ENCODE measurements at places on chromosomes 1 and 21.
A peak's percentile ranks its signal among the peaks of the same experiment; 100 is the strongest.

GRCh38 chr21:22791986-22792560 lies 1793.9 kb downstream of the NCAM2 start:
- peak; percentile 2 for DNase-seq

GRCh38 chr1:81754424-81754823 lies 46.3 kb upstream of the ADGRL2 start:
- DNase-seq = no peak

DNA sequence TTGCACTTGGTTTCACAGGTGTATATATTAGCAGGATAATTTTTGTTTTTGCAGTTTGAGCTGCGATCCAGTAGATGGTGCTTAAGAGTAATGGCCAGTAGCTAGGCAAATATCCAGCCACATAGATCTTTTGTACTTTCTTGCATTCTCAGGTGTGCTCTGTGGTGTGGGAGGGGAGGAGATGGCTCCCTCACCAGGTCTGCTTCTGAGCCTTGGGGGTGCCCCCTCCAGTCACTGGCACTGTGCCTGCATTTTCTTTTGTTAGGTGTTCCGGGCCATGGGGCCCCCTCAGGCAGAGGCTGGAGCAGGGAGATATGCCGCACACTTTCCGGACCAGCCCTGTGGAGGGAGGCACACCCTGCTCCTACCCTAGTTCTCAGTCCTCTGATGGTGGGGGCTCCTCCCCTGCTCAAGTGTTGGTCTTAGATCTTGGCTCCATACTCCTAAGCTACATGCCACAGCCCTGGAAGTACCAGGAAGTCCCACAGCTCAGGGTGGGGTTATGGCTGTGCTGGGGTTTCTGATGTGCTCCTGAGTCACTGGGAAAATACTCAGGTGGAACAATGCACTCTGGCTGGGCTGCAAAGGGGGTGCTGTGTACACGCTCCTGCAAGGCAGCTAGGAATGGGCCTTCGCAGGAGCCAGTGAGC lies 197.6 kb upstream of the DMRTA2 start:
- DNase-seq = no peak

DNA sequence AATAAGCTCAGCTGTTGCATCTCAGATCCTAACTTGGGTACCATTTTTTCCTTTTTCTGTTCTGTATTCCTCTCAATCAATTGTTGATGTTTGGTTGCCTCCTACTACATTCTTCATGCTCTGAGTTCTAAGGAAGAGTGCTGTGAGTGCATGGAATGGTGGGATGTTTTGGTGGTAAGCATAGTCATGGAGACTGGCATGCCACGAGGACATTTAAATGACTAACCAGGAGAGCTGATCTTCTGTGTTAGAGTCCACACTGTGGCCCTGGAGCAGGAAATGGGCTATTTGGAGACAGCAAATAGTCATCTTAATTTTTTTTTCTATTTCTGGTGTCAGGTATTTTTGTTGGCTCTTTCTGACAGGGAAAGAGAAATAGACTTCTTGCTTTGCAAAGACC lies 69.5 kb upstream of the HSD17B7 start:
- DNase-seq = no peak

DNA sequence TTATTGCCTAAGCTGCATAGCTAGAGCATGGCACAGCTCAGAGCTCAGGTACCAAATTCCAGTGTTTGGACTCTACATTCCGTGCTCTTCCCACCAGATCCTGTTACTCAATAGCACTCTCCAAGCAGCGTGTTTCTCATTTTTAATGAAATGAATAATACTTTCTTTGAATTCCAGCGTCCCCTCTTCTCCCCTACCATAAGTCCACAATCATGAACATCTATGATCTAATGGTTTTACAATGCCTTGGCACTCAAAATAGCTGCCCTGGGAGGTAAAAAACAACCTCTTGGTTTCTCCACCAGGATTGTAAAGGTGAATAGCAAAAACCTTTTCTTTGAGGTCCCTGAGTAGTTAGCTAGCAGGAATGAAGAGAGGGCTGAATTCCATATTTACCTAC lies 480.0 kb upstream of the PKN2 start:
- DNase-seq = no peak

DNA sequence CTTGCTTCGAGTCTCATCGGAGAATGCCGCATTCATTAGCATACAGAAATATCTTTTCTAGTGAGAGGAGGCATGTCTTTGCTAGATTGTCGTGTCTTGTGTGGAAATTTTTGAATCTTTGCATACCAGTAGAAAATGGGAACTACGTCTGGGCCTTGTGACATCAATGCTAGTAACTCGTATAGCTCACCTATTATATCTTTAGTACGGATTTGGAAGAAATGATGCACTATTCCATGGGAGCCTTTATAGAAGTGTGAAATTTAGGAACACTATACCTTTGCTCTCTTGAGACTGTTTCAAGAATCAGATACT lies 835 bp downstream of the UHMK1 start:
- no peak for DNase-seq

GRCh38 chr1:216907100-216907499 lies 183.9 kb upstream of the ESRRG start:
- no peak for DNase-seq

DNA sequence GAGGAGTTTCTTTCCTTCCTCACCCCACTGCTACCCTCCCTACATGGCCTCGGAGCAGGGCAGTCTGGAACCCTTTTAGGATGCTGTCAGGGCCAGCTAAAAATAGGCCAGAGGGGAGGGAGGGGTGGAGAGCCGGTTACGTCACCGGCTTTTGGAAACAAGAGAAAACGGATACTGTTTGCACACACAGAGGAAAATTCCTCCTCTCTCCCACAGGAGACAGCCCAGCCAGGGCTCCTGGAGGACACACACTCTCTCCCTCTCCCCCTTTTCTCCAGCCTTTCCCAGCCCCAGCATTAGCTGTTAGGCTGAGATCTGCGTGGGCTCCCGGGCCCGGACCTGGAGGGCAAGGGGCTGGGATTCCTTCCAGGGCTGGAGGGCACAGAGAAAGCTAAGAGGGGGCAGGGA lies 20.0 kb upstream of the ALDH4A1 start:
- DNase-seq = no peak

DNA sequence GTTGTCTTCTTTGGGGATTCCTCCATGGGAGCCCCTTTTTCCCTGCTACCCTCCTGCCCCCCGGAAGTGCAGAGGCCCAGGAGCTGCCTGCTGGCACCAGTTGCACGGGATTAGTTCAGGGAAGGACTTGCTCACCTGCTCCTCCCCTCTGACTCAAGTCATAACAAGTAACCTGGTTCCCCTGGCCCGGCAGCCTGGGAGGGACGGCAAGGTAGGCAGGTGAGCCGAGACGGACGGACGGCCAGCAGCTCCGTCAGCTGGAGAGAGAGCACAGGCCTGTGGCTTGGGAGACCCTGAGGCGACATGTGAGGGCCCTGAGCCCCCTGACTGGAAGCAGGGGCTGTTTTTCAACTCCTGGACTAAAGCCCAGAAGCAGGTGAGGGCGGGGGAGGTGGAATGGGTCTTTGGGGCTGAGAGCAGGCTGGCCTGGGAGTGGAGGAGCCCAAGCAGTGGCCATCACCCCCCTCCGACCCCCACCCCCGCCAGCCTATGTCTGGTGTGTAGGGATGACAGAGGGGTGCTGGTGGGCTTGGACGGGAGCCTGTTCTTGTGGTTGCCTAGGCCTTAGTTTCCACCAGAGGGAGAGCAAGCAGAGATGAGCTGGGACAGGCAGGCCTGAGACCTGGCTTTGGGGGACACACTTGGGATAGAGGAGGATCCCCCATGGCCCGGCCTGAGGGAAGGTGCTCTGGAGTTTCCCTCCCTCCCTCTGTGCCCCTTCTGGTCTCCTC lies at the start of gene INAVA:
Gene INAVA, plus strand, starts transcription at position 189 of the 731 bp plus-strand sequence. CDS start 3,501 bp downstream, outside the sequence.
- no peak for DNase-seq

- DNase-seq = no peak
Measured at GRCh38 chr1:36157115-36157903, 1.3 kb downstream of the MAP7D1 start.

DNA sequence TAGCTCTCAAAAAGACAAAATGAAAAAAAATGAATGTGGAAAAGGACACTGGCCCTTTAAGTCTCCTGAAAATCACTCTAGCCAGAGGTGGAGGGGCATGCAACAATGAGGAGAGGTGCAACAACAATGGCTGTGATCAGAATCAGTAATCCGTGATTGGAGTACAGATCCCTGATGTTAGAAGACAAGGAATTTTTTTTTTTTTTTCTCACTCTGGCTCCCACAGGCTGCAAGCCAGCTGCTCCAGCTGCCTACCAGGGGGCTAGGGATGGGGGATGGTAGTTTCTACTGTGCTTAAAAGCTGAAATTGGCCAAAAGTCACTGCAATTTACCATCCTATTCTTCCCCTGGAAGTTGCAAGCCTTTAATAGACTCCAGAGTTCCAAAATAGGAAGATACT lies 54.5 kb downstream of the STYXL2 start:
- no peak for DNase-seq

- no peak for DNase-seq
Measured at GRCh38 chr1:236746785-236747184, 48.3 kb upstream of the MTR start.

DNA sequence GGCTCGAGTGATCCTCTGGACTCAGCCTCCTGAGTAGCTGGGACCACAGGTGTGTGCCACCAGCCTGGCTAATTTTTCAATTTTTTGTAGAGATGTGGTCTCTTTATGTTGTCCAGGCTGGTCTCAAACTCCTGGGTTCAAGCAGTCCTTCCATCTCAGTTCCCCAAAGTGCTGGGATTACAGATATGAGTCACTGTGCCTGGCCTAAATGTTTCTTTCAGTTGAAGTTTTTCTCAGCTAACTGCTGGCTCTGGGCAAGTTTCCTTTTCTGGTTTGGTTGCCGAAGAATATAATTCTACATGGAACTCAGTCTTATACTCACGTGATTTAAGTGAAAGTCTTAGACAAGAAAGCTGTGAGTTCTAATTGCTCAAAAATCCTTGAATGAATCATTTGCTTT lies 57.0 kb downstream of the SASS6 start:
- no peak for DNase-seq

DNA sequence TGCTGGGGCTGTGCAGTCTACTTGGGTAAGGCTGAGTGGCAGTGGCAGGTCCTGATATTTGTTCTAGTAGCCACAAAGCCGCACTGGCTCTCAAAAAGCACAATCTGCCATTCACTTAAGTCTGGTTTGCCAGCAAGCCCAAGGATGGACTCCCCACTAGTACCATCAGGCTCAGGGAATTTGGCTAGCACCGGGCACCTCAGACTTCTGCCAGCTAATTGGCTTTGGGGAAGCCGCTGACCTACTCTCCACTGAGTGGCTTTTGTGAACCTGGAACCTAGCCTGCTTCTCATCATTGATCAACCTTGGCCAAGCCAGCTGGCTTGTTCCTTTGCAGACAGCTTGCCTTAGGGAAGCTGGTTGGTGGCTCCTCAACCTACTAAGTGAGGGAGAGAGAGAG lies 83.1 kb downstream of the ESRRG start:
- no peak for DNase-seq

DNA sequence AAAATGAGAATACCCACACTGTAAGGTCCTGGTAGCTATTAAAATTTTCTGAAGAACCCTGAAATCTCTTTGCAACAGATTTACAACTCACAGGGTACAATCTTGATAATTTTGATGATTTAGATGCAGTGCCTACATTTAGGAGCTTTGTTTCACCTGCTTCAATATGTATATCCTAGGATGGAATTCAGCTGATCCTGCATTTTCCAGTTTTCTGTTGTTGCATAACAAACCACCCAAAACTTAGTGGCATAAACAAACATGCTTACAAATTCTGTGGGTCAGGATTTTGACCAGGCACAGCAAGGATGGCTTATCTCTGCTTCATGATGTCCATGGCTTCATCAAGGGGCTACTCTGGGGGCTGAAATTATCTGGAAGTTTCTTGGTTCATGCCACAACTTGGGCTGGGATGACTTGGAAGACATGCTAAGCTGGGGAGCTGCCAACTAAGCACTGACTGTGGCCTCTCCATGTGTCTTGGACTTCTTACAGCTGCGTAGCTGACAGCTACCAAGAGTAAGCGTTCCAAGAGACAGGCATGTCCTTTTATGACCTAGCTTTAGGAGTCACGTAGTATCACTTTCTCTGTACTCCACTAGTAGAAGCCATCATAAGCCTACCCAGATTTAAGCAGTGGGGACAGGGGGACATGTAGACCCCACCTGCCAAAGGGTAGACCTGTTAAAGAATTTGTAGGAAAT lies 108.5 kb downstream of the CACHD1 start:
- DNase-seq = no peak

- DNase-seq = no peak
Measured at GRCh38 chr1:220371324-220371723, 99.1 kb upstream of the RAB3GAP2 start.

DNA sequence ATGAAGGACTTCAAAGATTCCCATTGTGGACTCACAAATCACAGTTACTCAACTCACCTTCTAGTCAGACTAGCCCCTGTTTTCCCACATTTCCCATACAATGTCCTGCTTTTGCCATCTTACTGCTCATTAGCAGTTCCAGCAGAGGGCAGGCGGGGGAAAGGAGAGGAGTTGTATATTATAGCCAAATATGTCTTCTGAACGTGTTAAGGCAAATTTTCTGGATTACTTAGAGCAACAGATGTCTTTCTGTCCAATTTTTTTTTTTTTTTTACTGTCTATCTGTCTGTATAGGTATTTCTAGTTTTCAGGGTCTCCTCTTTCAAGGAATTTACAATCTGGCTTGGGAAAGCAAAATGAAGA lies 29.9 kb upstream of the DDAH1 start:
- no peak for DNase-seq

DNA sequence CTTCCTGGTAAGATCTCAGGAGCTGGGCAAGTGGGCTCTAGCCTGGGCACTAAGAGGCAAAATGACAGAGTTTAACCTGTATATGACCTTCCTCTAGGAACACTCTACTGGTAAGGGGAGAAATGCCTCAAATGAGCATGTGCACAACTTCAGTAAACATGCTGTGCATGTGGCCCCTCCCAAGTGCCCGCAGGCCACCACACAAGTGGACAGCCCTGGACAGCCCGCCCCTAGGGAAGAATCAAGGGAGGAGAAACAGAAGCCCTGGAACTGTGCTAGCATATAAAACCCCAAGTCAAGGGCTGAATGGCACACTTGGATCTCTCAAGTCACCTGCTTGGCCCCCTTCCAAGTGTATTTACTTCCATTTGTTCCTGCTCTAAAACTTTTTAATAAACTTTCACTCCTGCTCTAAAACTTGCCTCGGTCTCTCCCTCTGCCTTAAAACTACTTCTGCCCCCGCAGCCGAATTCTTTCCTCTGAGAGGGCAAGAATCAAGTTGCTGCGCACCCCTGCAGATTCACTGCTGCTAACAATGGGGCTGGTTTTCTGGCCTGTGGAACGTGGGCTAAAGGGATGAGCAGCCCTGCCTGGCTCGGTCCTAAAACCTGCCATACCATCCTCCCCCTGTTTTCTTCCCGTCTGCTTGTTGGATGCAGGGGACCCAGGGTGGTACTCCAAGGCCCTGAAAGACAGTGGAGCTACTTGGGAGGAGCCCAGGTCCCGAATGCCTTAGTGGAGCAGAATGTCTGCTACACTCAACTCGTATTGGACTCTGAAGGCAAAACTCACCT lies 93.5 kb downstream of the IER5 start:
- no peak for DNase-seq

- DNase-seq = no peak
Measured at GRCh38 chr1:200896531-200897196, 2.0 kb downstream of the INAVA start.
